Stomach (tissue), 19 donors: ENCODE measurements at places on chromosomes 1 and 21. TPM values are rescaled to one million over a fixed set of nuclear protein-coding genes. Genes with fewer than 3 reads are reported as not detected.

GRHL3 gene
- polyA plus RNA-seq: 0.61 TPM

ERICH3 gene
- 0.05 TPM for polyA plus RNA-seq

GRCh38 chr1:4407851-4408250, 246.6 kb upstream of the AJAP1 start:
- DNase-seq: peak; percentile 20
- H3K27ac ChIP-seq: no peak overlapping the region
- no peak overlapping the region for H3K4me3 ChIP-seq
- H3K4me1 ChIP-seq: no peaks in the 10 kb centered on the region
- no peaks in the 10 kb centered on the region for H3K27me3 ChIP-seq

DNA sequence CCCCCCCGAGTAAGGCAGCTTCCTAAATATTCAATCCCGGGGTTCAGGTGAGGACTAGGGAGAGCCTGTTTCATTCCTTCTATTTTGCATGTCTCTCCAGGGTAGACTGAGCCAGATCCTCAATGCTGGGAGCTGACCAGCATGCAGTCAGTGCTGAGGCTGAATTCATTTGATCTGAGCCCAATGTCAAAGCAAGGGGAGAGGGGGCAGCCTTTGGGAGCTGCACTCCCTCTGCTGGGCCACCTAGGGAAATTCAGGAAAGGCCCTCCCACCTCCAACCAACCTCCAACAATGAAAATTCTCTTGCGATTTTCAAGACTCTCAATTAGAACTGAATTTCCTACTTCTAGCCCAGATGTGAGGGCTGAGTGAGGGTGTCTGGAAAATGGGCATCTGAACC, 371.2 kb downstream of the NPHP4 start:
- no peak overlapping the region for H3K4me3 ChIP-seq
- no peaks in the 10 kb centered on the region for H3K36me3 ChIP-seq
- peaks cover 4% of the 10 kb centered on the region for H3K27me3 ChIP-seq
- H3K27ac ChIP-seq: no peak overlapping the region
- peak; percentile 54 for DNase-seq

FAM131C gene
- polyA plus RNA-seq: not detected

DNA sequence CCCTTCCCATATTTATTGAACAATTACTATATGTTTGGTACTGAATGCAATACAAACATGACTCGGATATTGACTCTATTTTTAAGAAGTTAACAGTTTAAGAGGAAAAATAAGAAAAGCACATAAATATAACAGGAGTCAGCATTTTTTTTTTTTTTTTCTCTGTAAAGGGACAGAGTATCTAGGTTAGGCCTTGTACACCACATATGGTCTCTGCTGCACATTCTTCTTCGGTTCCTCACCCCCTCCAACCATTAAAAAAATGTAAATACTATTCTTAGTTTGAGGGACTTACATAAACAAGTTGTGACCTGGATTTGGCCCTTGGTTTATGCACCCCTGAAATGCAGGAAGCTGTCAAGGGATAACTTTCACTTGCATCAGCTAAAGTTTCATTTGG, 40.4 kb downstream of the PHC2 start:
- H3K27me3 ChIP-seq: no peaks in the 10 kb centered on the region
- H3K27ac ChIP-seq: peak overlapping the region; percentile 64
- peaks cover 36% of the 10 kb centered on the region for H3K4me1 ChIP-seq
- H3K36me3 ChIP-seq: no peaks in the 10 kb centered on the region
- no peak overlapping the region for H3K4me3 ChIP-seq
- DNase-seq: no peak

DNA sequence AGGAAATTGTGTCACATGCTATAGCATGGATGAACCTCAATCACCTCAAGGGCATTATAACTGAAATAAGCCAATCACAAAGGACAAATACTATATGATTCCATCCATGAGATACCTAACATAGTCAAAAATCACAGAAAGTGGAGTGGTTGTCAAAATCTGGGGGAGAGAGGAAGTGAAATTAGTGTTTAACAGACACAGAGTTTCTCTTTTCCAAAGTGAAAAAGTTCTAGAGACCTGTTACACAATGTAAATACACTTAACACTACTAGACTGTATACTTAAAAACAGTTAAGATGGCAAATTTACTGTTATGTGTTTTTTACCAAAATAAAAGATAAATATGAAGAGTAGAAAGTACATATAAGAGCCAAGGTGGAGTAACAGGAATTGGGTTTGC, 31.8 kb downstream of the ZNF644 start:
- DNase-seq: no peak
- no peak overlapping the region for H3K4me3 ChIP-seq
- no peaks in the 10 kb centered on the region for H3K36me3 ChIP-seq
- no peaks in the 10 kb centered on the region for H3K4me1 ChIP-seq
- no peaks in the 10 kb centered on the region for H3K27me3 ChIP-seq
- H3K27ac ChIP-seq: no peak overlapping the region

KIRREL1 gene
- polyA plus RNA-seq: 2.8 TPM

CRYAA gene
- polyA plus RNA-seq: not detected
